ENCODE measurements at places on chromosomes 2 and 18.

DNA sequence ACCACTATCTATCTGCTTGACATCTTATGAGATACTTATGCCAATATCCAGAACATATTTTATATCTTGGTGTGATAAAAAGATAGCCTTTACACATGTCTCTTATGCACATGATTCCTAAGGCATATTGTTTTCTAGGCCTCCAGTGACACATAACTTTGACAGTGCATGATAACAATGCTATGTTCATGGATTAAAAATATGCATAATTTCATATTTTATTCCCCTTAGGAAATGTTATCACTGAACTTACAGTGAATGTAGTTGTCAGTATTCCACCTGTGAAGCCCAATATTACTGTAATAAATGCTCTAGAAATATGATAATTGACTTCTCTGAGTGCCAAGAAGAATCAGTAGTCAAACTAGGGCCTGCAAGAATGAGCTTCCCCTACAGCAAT lies 532.3 kb downstream of the SPAG16 start:
- no peak for DNase-seq

DNA sequence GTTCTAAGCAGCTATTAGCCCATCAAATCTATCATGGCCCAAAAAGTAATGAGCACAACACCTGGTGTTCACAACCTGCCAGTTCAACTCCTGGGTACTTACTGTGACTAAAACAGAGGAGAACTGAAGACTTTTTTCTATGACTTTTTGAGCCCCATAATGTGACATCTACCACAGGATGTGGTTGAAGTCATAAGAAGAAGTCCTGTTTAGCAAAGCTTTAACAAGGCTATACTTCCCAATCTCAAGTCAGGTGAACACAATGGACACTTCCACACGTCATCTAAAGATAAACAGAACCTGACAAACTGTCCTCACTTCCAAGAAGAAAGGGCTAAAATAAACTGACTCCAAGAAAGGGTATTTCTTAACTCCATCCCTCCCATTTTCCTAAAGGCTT lies 138.8 kb downstream of the ATAD2B start:
- no peak for DNase-seq

DNA sequence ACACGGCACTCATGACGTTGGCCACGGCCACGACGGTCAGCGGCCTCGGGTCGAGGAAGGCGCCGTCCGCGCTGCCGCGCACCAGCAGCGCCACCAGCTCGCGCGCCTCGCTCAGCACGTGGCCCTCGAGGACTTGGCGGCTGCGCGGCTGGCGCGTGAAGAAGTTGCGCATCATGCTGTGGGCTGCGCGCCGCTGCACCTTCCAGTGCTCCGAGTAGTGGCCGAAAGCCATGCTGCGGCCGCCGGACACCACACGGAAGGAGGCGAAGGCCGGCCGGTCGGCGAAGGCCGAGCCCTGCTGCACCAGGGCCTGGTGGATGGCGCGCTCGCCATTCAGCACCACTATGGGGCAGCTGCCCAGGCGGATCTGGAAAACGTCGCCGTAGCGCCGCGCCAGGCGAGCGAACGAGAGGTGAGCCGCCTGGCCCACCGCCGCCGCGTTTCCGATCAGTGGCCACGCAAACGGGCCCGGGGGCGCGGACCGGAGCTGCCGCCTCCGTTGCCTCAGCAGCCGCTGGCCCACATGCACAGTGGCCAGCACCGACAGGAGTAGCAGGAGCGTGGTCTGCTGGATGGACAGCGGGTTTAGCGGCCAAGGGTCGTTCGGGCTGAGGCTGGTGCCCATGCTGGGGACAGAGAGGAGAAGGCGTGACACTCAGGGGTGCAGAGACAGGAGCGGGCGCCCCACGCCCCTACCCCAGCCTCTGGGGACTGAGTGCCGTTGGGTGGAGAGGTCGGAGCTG lies 1.0 kb downstream of the CYP1B1 start:
- peak; percentile 40 for DNase-seq

GRCh38 chr2:181311837-181312236 lies 145.3 kb upstream of the ITGA4 start:
- no peak for DNase-seq

DNA sequence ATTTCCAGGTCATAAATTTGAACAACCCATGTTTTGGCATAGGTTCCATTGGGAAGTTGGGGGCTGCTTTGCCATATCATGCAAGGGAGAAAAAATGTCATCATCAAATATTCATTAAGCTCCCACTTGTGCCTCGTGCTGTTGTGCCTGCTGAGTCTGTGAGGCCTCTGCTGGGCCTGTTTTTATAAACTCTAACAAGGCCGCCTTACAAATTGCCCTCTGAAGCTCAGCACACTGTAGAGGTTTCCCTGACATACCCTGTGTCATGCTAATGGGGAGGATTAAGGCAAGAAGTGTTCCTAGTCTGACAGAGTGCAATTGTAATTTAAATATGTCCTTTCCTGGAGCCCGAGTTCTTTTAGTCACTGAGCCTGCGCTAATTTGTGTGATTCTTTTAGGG lies 17.6 kb downstream of the OSBPL6 start:
- no peak for DNase-seq

DNA sequence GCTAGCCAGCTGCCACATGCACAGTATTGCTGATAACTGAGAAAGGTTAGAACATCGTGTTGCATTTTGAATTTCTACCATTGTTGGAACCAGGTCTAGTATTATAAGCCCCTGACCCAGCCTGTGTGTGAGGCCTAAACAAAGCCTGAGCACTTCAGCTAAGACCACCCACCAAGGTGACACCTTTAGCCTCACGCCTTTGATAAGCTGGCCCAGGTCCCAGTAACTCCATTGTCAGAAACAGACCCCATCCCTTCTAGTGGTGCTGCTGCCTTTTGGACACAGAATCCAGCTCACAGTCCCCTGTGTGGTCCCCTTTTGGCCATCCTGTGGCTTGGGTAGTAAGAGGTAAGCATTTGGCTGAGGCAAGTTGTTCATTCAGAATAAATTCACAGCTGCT lies 1.6 kb downstream of the ELMOD3 start:
- no peak for DNase-seq

GRCh38 chr2:26975102-26975501 lies 4.7 kb downstream of the MAPRE3 start:
- DNase-seq: no peak

DNA sequence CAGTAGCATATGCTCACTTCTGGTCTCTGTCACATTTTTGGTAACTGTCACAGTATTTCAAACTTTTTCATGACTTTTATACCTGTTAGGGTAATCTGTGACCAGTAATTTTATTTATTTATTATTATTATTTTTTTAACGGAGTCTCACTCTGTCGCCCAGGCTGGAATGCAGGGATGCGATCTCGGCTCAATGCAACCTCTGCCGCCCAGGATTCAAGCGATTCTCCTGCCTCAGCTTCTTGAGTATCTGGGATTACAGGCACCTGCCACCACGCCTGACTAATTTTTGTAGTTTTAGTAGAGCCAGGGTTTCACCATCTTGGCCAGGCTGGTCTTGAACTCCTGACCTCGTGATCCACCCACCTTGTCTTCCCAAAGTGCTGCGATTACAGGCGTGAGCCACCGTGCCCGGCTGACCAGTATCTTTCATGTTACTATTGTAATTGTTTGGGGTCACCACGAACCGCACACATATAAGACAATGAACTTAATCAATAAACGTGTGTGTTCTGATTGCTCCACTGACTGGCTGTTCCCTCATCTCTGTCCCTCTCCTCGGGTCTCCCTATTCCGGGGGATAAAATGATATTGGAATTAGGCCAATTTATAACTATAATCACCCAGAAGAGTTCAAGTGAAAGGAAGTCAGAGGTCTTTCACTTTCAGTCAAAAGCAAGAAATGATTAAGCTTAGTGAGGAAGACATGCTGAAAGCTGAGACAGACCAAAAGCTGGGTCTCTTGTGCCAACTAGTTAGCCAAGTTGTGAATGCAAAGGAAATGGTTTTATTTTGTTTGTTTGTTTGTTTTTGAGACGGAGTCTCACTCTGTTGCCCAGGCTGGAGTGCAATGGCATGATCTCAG lies 22.9 kb downstream of the TGIF1 start:
- DNase-seq: no peak

DNA sequence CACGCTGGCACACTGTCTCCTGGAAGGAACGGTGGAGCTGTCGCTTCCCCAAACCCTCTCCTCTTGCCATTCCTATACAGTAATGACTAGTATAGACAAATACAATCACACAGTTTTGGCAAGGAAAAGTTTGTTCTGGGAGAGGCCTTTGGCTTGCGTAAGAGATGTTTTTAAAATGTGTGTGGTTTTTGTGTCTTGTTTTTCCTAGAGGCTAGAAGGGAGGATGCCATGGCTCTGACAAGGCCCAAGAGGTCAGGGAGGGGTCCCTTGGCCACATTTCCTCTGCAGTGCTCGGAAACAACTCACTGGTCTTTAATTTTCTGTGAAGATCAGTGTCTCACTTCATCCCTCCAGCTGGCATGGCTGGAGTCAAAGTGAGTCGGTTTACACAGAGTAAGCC lies 195.9 kb downstream of the SH3RF3 start:
- DNase-seq: peak; percentile 98

DNA sequence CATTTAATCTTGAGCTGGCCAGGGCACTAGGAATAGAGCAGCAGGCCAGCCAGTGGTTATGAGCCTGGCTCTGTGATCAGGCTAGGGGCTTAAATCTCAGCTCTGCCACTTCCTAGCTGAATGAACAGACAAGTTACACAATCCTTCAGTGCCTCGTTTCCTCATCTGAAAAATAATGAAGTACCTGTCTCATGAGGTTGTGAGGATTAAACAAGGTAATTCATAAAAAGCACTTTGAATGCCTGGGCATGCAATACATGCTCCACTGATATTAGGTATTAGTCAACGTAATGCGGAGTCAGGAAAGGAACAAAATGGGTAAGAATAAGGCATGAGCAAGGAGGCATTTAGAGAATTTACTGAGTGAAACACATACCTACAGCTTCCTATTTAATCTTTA lies 100.2 kb downstream of the CCBE1 start:
- DNase-seq: no peak

DNA sequence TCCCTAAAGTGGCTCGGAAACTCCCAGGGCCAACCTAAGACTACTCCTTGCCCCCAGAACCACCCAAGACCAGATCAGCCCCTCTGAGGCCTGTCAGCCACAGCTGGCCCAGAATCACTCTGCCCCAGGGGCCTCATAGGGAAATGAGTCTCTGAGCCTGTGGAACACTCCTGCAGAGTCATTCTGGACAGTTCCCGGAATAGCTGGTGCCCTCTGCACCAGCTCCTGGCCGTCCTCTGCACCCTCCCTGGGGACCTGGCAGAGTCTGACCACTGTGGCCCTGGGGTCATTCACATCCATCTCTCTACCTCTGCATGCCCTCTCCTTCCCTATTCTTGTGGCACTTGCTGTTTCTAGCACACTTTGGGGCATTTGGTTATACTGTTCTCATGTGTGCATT lies 14.6 kb upstream of the TMEM214 start:
- DNase-seq: no peak

- no peak for DNase-seq
Measured at GRCh38 chr2:239299218-239299939, 101.4 kb downstream of the HDAC4 start.

- DNase-seq: no peak
Measured at GRCh38 chr18:5266721-5267120, 28.8 kb downstream of the ZBTB14 start.

- peak; percentile 50 for DNase-seq
Measured at GRCh38 chr2:223563462-223563861, 38.7 kb downstream of the SCG2 start.

GRCh38 chr2:238450440-238450861 lies 23.7 kb downstream of the ASB1 start:
- DNase-seq: no peak

DNA sequence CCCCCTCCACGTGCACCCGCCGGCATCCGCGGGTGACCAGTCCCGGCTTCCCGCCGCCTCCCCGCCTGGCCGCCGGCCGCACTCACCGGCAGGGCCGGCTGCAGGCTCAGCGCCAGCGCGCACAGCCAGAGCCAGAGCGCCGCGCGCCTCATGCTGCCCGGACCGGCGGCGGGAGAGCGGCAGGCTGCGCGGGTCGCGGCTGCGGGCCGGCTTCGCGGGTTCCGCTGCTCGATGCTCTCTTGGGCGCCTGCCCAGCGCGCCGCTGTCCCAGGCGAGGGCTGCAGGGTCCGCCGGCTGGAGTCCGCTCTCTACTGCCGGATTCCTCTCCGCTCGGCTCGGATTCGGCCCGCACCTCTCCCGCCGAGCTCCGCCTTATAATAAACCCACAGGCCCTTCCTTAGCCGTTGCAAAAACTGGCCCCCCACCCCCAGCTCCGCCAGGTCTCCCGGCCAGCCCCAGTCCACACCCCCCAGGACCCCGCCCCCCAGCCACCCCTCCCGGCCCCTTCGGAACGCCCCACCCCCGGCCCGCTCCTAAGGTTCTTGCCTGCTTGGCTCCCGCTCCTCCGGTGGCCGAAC lies at the start of gene SDC1:
SDC1 (minus strand) TSS at position 415 of the 578 bp plus-strand sequence; CDS start at position 152, 263 bp downstream.
- peak; percentile 32 for DNase-seq

DNA sequence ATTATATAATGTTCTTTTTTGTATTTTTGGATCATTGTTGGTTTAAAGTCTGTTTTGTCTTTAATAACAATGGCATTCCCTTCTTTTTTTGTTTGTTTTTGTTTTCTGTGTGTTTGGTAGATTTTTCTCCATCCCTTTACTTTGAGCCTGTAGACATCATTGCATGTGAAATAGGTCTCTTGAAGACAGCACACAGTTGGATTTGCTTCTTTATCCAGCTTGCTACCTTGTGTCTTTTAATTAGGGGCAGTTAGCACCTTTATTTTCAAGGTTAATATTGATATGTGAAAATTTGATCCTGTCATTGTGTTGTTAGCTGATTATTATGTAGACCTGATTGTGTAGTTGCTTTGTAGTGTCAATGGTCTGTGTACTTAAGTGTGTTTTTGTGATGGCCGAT lies 235.7 kb downstream of the KCNJ3 start:
- DNase-seq: no peak

GRCh38 chr2:130370490-130370889 lies 14.6 kb downstream of the PTPN18 start:
- DNase-seq: no peak

DNA sequence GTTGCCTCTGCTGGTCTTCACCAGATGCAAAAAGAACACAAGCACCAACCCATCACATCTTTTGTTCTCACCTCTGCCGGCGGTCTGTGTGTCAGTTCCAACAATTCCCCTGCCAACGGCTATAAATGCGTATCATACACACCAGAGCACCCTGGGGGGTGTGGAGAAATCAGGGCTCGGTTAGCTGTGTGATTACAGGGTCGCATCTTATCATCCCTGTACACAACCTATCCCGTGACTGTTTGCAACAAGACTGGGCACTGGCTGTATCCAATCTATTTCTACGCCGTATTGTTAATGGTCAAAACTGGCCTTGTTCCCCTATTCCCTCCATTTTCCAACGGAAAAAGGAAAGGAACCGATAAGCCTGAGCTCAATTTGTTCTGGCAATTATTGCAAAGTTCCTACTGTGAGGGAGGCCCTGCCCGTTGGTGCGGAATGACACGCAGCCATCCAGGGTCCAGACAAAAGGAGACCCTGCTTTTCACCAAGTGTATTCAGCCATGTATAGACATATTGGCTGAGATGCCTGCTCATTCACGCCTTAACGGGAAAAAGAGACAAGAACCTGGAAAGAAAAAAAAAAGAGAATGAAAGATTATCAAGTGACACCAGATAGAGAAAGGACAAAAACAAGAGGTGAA lies 136.9 kb downstream of the CDH20 start:
- DNase-seq: no peak

GRCh38 chr2:217789736-217790181 lies 213.0 kb downstream of the TNS1 start:
- no peak for DNase-seq
